Activated CD4-positive, alpha-beta memory T cell treated with anti-CD3 and anti-CD28 coated beads, Interleukin-2, amount 10 ng/mL, durations not matched to agents 7 days and 5 days (primary cell): ENCODE measurements at places on chromosomes 7 and 10. TPM values are rescaled to one million over a fixed set of nuclear protein-coding genes. Genes with fewer than 3 reads are reported as not detected.
A peak's percentile ranks its signal among the peaks of the same experiment; 100 is the strongest.

DNA sequence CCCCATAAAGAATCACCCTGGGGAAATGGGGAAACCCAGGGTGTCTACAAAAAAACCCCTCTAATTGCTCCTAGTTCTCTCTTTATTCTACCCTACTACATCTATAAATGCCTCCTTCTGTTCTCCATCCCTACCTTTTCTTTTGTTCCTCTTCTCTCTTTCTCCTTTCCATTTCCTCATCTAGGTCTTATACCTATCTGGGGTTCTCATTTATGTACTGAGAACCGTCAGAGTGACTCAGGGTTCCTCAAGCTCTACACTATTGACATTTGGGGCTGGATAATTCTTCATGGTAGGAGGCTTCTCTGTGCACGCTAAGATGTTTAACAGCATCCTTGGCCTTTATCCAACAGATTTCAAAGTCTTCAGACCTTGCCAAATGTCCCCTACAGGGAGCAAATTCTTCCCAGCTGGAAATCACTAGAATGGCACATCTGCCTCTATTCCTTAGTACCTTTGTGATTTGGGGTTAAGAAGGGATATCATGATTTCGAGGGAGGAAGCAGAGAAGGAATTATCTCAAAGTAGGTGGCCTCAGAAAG is 137.4 kb upstream of the PTN start:
- H3K4me3 ChIP-seq, result no peak overlapping the region
- DNase-seq, result no peak
- no peaks in the 10 kb centered on the region for H3K4me1 ChIP-seq
- no peaks in the 10 kb centered on the region for H3K27me3 ChIP-seq
- H3K27ac ChIP-seq, result no peak overlapping the region

DNA sequence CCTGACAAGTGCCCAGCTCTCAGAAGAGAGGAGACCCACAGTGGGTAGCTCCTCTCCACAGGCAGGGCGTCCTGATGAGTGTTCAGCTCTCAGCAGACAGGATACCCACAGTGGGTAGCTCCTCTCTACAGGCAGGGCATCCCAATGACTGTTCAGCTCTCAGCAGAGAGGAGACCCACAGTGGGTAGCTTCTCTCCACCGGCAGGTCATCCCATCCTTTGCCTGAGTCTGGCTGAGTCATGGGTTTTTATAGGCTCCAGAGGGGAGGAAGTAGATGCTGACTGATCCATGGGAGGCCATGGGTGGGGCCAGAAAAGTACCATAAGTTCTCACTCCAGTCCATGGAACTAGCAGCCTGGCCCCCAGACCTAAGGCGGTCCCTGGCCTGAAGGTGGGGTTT is 18.5 kb downstream of the CFAP70 start:
- no peaks in the 10 kb centered on the region for H3K4me1 ChIP-seq
- DNase-seq, result no peak
- no peak overlapping the region for H3K27ac ChIP-seq
- no peaks in the 10 kb centered on the region for H3K36me3 ChIP-seq
- peaks cover 2% of the 10 kb centered on the region for H3K27me3 ChIP-seq
- no peak overlapping the region for H3K4me3 ChIP-seq

DNA sequence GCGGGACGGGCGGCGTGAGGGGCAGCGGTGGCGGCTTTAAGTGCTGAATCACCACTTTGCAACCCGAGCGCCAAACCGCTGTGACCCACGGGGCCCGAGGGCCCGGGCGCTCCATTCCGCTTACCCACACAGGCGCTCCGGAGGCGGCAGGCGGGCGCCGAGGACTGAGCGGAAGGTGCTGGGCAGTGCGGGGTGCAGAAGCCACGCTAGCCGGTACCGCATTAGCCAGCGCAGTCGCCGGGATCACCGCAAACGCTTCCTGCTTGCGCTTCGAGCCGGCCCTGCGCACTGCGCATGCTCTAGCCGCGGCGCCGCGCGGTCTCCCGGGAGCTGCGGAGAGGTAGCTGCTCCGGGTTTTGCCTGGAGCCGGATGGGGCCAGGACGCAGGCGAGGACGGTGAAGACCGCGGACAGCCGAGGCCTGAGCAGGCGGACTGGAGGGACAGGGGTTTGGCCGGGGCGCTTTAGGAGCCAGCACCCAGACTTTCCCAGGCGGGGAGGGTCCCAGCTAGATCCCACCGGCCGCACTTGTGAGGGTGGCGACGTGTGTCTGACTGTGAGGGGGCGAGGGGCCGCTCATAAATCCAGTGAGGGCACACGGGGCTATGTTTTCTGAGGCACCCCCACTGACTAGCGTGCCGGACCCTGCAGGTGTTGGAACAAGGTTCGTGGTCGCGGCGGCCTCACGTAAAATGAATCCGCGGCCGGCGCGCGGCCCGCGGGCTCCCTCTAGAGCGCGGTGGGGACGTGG is at the start of gene IDE:
Gene IDE, minus strand, starts transcription at position 296 of the 750 bp plus-strand sequence. Its CDS starts 74 bp downstream, at position 222.
- H3K4me1 ChIP-seq, result peaks cover 35% of the 10 kb centered on the region
- peak within 1 kb of the TSS; percentile 83 for H3K4me3 ChIP-seq
- H3K27me3 ChIP-seq, result no peaks in the 10 kb centered on the region
- peak; percentile 86 for DNase-seq
- H3K27ac ChIP-seq, result peak within 1 kb of the TSS; percentile 79

GRCh38 chr7:139567647-139568345 is 44.3 kb downstream of the CLEC2L start:
- no peak overlapping the region for H3K27ac ChIP-seq
- peaks cover 2% of the 10 kb centered on the region for H3K4me1 ChIP-seq
- no peak overlapping the region for H3K4me3 ChIP-seq
- no peaks in the 10 kb centered on the region for H3K27me3 ChIP-seq
- H3K36me3 ChIP-seq, result no peaks in the 10 kb centered on the region
- DNase-seq, result no peak

DNA sequence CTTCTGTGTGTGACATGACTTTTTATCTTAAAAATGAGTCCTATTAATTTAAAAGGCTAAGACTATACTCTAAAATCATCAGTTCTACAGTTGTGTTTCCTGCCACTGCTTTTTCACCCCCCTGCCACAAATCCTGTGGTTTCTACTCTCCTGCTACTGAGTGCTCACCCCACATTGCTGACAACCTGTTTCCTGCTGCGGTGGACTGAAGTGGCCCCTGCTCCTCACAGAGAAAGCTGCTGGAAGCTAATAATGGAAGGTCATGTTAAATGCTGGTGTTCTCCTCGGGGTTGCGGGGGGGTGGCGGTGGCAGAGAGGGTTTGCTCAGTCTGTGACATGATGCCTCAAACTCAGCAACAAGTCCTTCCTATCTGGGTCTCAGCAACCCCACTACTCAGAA is 113.2 kb upstream of the INHBA start:
- H3K27ac ChIP-seq, result peak overlapping the region; percentile 52
- no peaks in the 10 kb centered on the region for H3K36me3 ChIP-seq
- H3K4me1 ChIP-seq, result peaks cover 32% of the 10 kb centered on the region
- H3K4me3 ChIP-seq, result no peak overlapping the region

- H3K27ac ChIP-seq, result no peak overlapping the region
- H3K27me3 ChIP-seq, result peaks cover 2% of the 10 kb centered on the region
- H3K4me1 ChIP-seq, result no peaks in the 10 kb centered on the region
Observed at GRCh38 chr7:94602181-94602580, 53.8 kb downstream of the SGCE start.

- DNase-seq, result no peak
- H3K4me1 ChIP-seq, result peaks cover 3% of the 10 kb centered on the region
- H3K27ac ChIP-seq, result no peak overlapping the region
- no peak overlapping the region for H3K4me3 ChIP-seq
Observed at GRCh38 chr7:12066004-12066403, 145.1 kb upstream of the TMEM106B start.

DNA sequence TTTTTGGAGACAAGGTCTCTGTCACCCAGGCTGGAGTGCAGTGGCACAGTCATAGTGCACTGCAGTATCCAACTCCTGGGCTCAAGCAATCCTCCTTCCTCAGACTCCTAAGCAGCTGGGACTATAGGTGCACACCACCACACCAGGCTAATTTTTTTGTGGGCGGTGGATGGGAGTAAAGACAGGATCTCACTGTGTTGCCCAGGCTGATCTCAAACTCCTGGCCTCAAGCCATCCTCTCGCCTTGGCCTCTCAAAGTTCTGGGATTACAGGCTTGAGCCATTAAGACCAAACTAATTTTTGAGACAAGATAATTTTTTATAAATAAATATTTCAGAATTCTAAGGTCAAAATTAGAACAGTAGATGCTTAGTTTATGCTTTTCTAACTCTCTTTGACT is 80.8 kb upstream of the CAPZA2 start:
- H3K4me3 ChIP-seq, result no peak overlapping the region
- H3K36me3 ChIP-seq, result no peaks in the 10 kb centered on the region
- H3K4me1 ChIP-seq, result no peaks in the 10 kb centered on the region
- DNase-seq, result no peak
- H3K27me3 ChIP-seq, result peaks cover 2% of the 10 kb centered on the region
- no peak overlapping the region for H3K27ac ChIP-seq

- no peak overlapping the region for H3K4me3 ChIP-seq
- no peak for DNase-seq
- H3K36me3 ChIP-seq, result peaks cover 33% of the 10 kb centered on the region
- no peaks in the 10 kb centered on the region for H3K27me3 ChIP-seq
- H3K27ac ChIP-seq, result no peak overlapping the region
Observed at GRCh38 chr7:155669717-155670505, 25.4 kb downstream of the RBM33 start.

DNA sequence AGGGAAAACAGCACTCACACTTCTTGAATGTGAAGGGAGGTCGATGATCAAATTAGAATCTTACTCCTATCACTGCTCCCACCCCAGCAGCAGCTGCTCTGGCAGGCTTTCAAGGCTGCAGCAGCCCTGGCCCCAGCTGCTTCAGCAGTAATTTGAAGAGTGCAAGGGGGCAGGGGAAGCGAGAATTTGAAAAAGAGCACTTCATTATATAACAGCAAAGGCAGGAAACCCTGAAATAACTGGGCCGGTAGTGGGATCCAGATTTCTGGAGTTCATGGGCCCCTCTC is 44.9 kb downstream of the MYPN start:
- no peak overlapping the region for H3K4me3 ChIP-seq
- no peaks in the 10 kb centered on the region for H3K27me3 ChIP-seq
- no peaks in the 10 kb centered on the region for H3K36me3 ChIP-seq

GRCh38 chr10:14383266-14383665 is 52.5 kb upstream of the FRMD4A start:
- H3K27me3 ChIP-seq, result peaks cover 50% of the 10 kb centered on the region
- H3K4me1 ChIP-seq, result peaks cover 2% of the 10 kb centered on the region
- H3K4me3 ChIP-seq, result no peak overlapping the region

DNA sequence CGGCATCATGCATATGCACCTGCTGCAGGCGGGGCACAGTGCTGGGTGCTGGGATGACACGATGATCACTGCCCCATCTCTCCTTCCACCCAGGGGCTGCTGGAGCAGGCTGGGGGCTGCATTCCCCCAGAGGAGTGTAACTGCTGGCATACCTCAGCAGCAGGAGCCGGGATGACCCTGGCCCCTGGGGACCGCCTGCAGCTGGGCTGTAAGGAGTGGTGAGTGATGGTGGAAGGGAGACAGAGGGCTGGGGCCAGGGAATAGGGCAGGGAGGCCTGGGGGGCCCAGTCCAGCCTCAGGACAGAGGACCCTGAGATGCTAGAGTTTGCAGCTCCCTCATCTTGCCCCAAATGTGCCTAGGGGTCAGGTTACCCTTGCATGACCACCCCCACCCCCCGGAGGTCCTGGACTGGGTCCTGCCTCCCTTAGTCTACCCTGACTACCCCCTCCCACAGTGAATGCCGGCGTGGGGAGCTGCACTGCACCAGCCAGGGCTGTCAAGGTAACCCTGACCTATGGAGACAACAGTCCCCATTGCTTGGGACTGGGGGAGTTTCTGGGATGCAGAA is 14.5 kb upstream of the ZNF862 start:
- no peaks in the 10 kb centered on the region for H3K36me3 ChIP-seq
- H3K4me1 ChIP-seq, result no peaks in the 10 kb centered on the region
- H3K4me3 ChIP-seq, result no peak overlapping the region
- DNase-seq, result no peak
- H3K27me3 ChIP-seq, result no peaks in the 10 kb centered on the region

- no peaks in the 10 kb centered on the region for H3K36me3 ChIP-seq
- peaks cover 30% of the 10 kb centered on the region for H3K4me1 ChIP-seq
- DNase-seq, result no peak
- H3K27me3 ChIP-seq, result peaks cover 10% of the 10 kb centered on the region
- no peak overlapping the region for H3K4me3 ChIP-seq
Observed at GRCh38 chr7:105759670-105760550, 116.5 kb downstream of the ATXN7L1 start.

- H3K36me3 ChIP-seq, result no peaks in the 10 kb centered on the region
- no peak overlapping the region for H3K27ac ChIP-seq
- no peaks in the 10 kb centered on the region for H3K4me1 ChIP-seq
- DNase-seq, result no peak
Observed at GRCh38 chr10:98276311-98276710, 8.3 kb upstream of the LOXL4 start.

GRCh38 chr7:17293481-17293880 is 5.0 kb upstream of the AHR start:
- no peak overlapping the region for H3K27ac ChIP-seq
- H3K36me3 ChIP-seq, result peaks cover 11% of the 10 kb centered on the region
- no peak for DNase-seq
- H3K4me1 ChIP-seq, result peaks cover 15% of the 10 kb centered on the region
- H3K27me3 ChIP-seq, result no peaks in the 10 kb centered on the region

DNA sequence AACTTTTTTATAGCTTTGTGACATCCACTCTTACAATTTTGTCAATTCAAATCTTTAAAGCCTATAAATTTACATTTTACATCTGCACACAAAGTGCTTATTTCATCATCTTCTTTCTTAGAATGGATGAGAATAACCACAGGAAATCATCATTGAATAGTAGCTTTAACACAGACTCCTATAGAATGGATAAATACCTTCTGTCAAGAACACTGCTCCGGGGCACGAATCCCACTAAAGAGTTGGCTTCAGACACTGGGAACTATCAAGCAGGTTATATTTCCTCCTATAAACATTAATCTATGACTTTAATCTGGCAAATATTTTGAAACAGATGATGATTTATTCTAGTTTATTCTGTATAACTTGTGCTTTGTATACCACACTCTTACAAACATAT is 269.7 kb upstream of the TPK1 start:
- no peak overlapping the region for H3K27ac ChIP-seq
- no peak overlapping the region for H3K4me3 ChIP-seq
- H3K36me3 ChIP-seq, result no peaks in the 10 kb centered on the region
- no peaks in the 10 kb centered on the region for H3K4me1 ChIP-seq
- no peaks in the 10 kb centered on the region for H3K27me3 ChIP-seq
- DNase-seq, result no peak

DNA sequence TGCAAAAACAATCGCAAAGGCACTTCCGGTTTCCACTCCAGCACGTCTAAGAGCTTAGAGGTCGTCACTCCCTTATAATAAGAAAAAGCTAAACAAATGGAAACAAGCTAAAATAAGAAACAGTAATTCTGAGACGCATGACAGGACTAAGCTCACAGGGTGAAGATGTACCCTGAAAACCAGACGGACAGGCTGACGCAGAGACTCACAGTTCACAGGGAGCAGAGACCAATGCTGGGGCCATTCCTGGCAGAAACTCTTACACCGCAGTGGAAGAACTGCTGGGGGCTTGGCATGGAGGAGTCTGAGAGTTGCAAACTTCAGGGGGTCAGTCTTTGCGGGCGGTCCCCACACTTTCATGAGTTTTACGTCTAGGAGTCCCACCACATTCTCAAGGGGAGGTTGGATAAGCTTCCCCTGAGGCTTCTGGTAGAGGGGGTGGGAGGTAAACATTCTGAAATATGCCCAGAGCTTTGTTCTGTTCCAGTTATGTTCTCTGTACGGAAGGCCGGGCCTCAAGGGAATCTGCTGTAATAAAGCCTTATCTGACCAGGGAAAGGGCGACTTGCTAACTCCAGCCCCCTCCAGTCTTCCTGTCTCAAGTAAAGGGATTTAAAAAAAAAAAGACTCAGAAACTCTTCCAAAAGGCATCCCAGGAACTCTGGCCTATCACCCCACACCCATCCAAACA is 47.8 kb downstream of the BRI3 start:
- no peak overlapping the region for H3K4me3 ChIP-seq
- no peaks in the 10 kb centered on the region for H3K4me1 ChIP-seq
- DNase-seq, result no peak

Gene UNCX
- total RNA-seq, result not detected

Gene CRYGN
- total RNA-seq, result not detected

Gene PNLIPRP3
- total RNA-seq, result not detected

Gene TMEM270
- not detected for total RNA-seq

Gene CHST15
- 0.20 TPM for total RNA-seq

Gene CYP3A4
- not detected for total RNA-seq

Gene TDRD1
- 0.35 TPM for total RNA-seq
